ENCODE measurements at places on chromosomes 13 and 19.

- DNase-seq, result no peak
Observed at GRCh38 chr19:31271306-31271911, 77.8 kb downstream of the TSHZ3 start.

DNA sequence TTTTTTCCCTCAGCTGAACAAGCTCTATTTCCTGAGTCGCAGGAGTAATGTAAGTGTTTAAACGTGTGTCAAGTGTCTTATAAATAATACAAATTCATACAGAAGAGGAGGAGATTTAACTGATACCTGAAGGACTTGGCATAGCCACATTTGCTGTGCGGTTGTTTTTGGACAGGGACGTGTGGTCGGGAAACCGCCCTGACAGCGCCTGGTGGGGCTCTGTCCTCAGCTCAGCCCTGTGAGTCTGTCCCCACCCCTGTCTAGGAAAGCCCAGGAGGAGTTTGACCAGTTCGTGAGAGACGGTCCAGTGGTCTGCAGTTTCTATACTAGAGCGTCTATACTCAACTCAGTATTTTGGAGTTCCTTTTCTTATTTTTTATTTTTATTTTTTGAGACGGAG is 16.7 kb downstream of the ZIC2 start:
- no peak for DNase-seq

- no peak for DNase-seq
Observed at GRCh38 chr13:106561551-106562170, 6.3 kb downstream of the ARGLU1 start.

- no peak for DNase-seq
Observed at GRCh38 chr19:18666784-18667183, 16.7 kb upstream of the CRTC1 start.

DNA sequence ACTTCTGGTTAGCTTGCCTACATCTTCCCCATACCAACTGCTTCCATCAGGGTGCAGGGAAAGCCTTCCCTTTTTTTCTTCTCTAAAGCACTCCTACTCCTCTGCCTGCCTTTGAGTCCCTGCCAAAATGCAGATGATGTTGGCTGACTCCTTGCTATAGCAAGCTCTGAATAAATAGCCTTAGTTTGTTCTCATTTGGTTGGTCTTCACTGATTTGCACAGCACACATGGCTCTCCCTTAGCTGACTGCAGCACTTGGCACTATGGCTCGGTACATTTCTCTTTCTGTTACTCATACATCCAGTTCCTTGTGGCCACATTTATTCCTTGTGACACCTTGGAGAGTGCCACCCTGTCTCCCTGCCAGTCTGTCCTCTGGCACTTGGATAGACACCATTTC is 249.8 kb downstream of the DCLK1 start:
- DNase-seq, result no peak

- DNase-seq, result no peak
Observed at GRCh38 chr19:6239401-6239844, 40.4 kb downstream of the MLLT1 start.

- no peak for DNase-seq
Observed at GRCh38 chr13:34466301-34466700, 475.8 kb upstream of the NBEA start.

DNA sequence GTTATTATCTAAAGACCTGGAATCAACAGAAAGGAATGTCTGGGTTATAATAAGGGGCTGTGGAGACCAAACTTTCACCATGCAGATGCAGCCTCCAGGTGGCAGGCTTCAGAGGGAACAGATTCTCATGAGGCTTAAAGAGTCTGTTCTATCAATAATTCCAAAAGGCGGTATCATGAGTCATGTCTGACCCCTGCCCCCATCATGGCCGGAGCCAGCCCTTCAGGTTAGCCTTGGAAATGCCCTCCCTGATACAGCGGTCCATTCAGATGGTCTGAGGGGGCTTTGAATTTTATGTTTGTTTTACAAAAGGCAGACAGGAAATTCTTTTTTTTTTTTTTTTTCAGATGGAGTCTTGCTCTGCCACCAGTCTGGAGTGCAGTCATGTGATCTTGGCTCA is 21.7 kb upstream of the LAMP1 start:
- no peak for DNase-seq

GRCh38 chr19:43639519-43640423 is at the start of gene CADM4:
TSS of gene CADM4 (minus strand) at chr19:43639850. CDS start at chr19:43639790, 60 bp downstream.
- no peak for DNase-seq

GRCh38 chr13:33441015-33441414 is 155.5 kb upstream of the STARD13 start:
- DNase-seq, result no peak
